Substantia nigra (tissue), 51 donors: ENCODE measurements at places on chromosomes 4 and X.

DNA sequence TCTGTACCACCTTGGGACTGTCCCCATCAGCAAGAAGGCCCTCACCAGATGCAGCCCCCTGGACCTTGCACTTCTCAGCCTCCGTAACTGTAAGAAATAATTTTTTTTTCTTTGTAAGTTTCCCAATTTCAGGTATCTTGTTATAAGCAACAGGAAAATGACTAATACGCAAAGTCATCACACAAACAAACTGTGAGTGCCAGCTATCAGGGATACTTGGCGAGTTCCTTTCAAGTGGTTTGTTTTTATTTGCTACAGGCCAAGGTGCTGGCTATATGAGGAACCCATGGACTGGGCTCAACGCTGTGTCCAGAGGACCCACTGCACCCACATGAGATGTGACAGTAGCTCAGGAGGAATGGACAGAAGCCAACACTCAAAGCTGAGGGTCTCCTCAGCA is 11.5 kb upstream of the GPM6B start:
- no peak for DNase-seq

GRCh38 chr4:6474705-6475457 is 2.5 kb upstream of the PPP2R2C start:
- DNase-seq = no peak

- no peak for DNase-seq
Measured at GRCh38 chr4:40199999-40200874, 3.4 kb downstream of the RHOH start.

GRCh38 chrX:125387945-125388344 is 68.3 kb downstream of the TEX13C start:
- no peak for DNase-seq

DNA sequence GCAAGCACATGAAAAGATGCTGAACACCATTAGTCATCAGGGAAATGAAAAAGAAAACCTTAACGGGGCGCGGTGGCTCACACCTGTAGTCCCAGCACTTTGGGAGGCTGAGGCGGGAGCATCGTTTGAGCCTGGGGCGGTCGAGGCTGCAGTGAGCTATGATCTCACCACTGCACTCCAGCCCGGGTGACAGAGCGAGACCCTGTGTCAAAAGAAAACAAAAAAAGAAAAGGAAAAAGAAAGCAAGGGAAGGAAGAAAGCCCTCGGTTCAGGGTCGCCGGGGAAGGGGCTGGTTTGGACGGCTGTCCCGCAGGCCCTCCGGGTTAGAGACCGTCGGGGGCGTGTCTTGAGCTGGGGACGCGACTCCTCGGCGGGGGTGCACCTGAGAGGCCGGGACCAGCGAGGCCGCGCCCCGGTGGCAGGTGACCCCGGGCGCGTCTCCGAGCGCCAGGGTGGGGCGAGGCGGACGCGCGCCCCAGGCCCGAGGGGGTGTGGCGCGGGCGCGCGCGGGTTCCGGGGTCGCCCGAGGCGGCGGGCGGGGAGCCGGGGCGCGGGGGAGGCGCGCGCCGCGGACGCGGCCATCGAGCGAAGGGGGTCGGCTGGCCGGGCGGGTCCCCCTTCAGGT is 478 bp upstream of the PLXNA3 start:
- peak; percentile 29 for DNase-seq

- no peak for DNase-seq
Measured at GRCh38 chr4:35038079-35038805, 1206.1 kb downstream of the ARAP2 start.

DNA sequence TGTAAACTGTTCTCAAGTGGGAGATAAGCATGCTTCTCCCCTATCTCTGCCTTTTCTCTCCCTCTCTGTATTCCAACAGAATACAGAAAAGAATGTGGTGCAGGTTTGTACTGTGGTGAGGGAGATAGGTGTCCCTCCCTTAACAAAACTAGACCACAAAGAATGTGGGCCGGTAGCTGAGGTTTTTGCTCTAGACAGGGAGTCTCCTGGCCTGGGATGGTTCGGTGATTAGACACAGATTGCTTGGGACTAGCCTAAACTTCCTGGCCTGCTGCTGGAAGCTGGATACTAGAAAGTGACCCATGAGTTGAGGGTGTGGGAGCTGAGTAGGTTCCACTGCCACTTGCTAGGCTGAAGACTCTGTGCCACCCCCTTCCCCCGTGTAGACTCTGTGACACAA is 143.0 kb downstream of the CXXC4 start:
- no peak for DNase-seq

DNA sequence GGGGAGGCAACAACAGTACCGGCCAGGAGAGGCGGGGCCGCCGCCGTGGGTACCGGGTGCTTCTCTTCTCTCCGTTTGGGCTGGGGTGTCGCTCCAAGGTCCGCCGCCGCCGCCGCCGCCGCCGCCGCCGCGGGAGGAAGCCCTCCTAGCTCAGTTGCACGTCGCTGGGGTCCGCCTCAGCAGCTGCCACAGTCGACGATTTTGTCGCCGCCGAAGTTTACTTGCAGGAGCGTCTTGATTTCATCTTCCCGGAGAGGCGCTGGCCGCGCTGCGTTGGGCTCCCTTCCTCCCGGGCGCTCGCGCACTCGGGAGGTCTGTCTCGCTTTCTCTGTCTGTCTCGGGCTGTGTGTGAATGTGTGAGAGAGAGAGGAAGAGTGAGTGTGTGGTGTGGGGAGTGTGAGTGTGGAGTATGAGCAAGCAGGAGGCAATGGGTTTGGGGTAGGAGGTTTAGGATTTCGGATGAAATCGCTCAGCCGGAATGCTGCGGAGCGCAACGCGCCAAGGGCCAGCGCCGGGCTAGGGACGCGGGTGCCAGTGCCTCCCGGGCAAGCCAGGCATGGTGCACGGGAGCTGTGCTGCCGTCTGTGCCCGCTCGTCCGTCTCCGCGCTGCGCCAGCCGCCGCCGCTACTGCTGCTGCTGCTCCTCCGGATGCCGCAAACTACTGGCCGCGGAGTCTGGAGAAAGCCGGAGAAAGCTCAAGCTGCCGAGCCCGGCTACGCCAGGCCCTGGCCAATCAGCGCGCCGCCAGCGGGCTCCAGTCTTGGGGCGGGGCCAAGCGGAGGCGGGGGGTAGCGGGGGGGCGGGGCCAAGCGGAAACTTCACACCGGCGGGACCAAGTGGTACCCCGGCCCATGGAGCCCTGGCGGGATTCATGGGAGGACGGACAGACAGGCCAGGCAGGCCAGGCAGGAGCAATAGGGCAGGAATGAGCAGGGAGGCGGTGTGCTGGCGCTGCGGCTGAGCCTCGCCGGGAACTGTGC is at the start of gene PCDH19:
Gene PCDH19, minus strand, starts transcription at position 664 of the 981 bp plus-strand sequence. CDS start 1,676 bp downstream, outside the sequence.
- peak; percentile 33 for DNase-seq
